ENCODE measurements at places on chromosomes 16 and 17. TPM values are rescaled to one million over a fixed set of nuclear protein-coding genes. Genes with fewer than 3 reads are reported as not detected.

Gene MAPT
- 6.1 TPM for total RNA-seq

Gene RHBDL1
- 1.7 TPM for total RNA-seq

Gene WNT3
- total RNA-seq = 1.5 TPM

Gene ADAM11
- total RNA-seq = 3.7 TPM

Gene SLC22A31
- total RNA-seq = not detected

Gene UMOD
- not detected for total RNA-seq

Gene MT1G
- total RNA-seq = not detected

Gene CDT1
- total RNA-seq = 10.8 TPM

Gene SMARCD2
- 146 TPM for total RNA-seq

Gene FZD2
- total RNA-seq = 7.6 TPM

Gene CES5A
- not detected for total RNA-seq

Gene GNGT2
- 6.6 TPM for total RNA-seq

Gene PDE6G
- total RNA-seq = not detected

Gene HCRT
- not detected for total RNA-seq

Gene CA10
- 2.0 TPM for total RNA-seq

Gene PRAC1
- 9.6 TPM for total RNA-seq

Gene ZNF594
- total RNA-seq = 13.8 TPM

Gene LGALS9B
- total RNA-seq = 0.98 TPM

Gene COX6A2
- not detected for total RNA-seq

Gene SSH2
- total RNA-seq = 37.6 TPM

Gene PIK3R5
- 10.6 TPM for total RNA-seq

Gene ATP1B2
- 2.7 TPM for total RNA-seq

Gene ZG16
- not detected for total RNA-seq

Gene CFAP119
- total RNA-seq = 1.7 TPM

Gene TP53TG3B
- not detected for total RNA-seq

Gene KRTAP4-8
- not detected for total RNA-seq

Gene GPRC5C
- total RNA-seq = 27.5 TPM

Gene IL34
- total RNA-seq = 6.1 TPM

Gene CD300H
- total RNA-seq = not detected

Data from vagina (tissue), 2 donors.